RPMI8226 (cell line): ENCODE measurements at places on chromosomes 12 and 14.

DNA sequence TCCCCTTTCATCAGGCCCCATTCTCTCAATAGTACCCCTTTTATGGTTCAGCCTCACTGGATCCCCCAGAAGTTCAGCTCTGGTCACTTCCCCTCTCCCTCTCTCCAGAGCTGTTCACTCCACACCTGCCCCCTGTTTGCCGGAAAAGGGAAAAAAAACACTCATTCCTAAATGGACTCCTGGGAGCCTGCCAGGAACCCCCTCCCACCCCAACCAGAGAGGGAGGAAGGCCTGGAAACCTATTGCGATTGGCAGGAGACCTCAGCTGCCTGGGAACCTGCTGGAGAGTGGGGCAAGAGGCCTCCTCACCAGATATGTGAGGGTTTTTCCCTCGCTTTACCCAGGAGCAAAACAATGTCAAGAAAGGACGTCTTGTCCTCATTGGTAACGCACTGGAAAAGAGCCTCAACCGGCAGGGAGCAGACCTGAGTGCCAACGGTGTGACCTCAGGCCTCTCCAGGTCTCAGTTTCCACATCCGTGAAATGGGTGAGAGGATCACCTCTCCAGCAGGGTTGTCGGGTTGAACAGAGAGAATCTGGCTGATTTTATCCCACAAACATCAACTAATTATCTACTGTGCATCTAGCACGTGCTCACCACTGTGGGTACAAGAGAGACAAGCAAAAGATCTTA, 4.6 kb downstream of the DTX1 start:
- no peak for DNase-seq

DNA sequence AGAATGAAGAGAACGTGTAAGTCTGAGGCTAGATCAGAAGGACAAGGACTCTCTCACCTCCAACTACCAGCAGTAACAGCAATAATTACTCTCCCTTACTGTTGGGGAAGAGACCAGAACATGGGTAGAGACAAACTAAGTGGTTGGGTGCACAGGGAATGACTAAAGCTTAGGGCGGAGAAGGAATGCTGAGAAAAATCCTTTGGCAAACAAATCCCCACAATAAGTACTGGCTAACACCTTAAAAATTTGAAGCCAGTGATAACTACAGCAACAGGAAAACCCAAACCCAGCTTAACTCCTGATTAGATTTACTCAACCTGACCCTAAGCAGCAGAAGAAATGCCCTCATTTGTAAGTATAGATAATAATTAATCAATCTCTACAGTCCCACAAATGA, 759.0 kb downstream of the AACS start:
- no peak for DNase-seq

- DNase-seq: no peak
These were observed 1.2 kb upstream of the ALX1 start for GRCh38 chr12:85278598-85279448.

DNA sequence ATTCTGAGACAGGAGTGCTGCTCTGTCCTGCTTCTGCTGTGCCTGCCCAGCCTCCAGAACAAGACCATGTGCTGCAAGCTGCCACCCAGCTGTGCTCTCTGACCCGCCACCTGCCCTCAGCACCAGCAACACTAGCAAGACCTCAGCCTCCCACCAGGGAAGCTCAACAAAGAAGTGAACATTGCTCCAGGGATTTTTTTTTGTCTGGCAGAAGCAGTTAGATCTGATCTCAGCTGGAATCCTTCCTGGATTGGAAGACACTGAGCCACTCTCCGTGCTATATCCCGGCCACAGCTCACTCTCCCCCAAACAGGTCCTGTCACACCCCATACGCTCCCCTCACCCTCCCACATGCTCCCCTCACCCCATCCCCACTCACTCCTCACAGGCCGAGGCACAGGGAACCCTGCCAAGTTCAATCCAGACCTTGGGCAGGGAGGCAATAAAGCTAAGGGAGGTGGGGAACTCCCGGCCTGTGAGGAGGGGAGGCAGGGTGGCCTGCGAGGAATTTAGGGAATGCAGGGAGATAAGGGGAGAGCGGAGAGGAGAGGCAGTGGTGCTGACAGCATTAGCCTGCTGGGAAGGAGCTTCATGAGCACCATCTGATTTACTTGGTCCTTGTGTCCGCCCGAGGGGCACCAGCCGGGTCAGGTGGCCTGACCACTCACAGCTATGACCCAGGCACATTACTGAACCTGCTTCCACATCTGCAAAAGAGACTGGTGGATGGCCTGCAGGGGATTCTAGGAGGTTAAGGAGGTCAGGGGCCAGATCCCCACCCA, 29.7 kb downstream of the CCDC85C start:
- DNase-seq: no peak

DNA sequence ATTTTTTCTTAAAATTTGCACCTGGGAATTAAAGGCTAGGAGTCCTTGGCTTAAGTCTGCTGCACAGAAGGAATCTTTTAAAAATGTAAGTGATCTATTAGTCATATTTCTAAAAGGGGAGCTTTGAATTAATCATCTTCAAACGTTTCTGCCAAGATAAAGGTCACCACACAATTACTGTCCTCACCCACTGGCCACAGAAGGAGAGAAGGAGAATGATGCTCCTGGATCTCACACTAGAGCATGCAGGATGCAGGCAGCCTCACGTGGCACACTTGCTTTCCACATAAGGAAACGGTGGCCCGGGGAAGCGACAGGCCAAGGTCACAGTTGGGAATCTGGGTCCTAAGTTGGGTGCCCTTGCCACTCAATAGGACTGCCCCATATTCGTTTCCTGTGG, 16.9 kb downstream of the PLEKHG7 start:
- no peak for DNase-seq

- no peak for DNase-seq
These were observed 14.3 kb downstream of the HDAC7 start for GRCh38 chr12:47805417-47805816.

DNA sequence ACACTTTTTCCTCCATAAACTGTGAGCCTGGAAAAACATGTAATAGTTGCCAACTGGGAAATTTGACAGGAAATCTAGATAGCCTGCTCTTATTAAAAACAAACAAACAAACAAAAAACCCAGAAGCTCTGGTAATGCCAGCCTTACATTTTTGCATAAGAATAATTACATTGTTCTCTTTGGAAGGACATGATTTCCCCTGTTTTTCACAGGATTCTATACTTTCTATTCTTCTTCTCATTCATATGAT, 137.9 kb downstream of the AEBP2 start:
- no peak for DNase-seq

- no peak for DNase-seq
These were observed 354.0 kb downstream of the NRXN3 start for GRCh38 chr14:78524196-78524595.

GRCh38 chr12:52539083-52539820, 13.7 kb downstream of the KRT71 start:
- no peak for DNase-seq

GRCh38 chr14:26811756-26812305, 214.0 kb upstream of the NOVA1 start:
- DNase-seq: no peak

DNA sequence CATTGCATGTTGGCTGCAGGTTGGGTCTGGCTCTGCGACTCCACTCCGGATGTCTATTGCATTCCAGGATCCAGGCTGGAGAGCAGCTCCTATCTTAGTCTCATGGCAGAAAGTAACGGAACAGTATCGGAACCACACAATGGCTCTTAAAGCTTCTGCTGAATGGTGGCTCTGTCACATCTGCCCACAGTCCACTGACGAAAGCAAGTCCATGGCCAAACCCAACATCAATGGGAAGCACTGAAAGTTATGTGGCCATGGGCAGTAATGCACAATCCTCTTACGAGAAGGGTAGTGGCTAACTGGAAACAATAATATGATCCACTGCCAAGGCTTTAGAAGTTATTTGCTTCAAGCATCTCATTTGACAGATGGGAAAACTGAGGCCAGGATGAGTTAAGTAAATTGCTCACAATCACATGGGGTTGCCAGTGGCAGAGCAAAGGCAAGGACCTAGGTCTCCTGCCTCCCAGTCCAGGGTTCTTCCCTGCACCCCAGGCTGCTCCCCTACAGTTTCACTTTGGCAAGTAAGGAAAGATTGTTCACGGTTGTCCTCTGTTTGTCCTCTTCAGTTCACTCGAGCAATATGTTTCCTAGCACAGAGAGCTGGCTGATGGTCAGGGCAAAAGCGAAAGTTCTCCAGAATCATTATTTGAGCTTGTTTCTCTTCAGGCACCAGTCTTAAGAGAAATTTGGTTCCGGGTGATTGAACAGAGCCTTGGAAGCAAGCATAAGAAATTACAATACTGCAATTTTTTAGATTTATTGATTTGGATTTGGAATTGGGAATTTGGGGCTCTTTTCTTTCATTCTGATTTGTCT, 54.2 kb downstream of the CKAP4 start:
- DNase-seq: no peak

DNA sequence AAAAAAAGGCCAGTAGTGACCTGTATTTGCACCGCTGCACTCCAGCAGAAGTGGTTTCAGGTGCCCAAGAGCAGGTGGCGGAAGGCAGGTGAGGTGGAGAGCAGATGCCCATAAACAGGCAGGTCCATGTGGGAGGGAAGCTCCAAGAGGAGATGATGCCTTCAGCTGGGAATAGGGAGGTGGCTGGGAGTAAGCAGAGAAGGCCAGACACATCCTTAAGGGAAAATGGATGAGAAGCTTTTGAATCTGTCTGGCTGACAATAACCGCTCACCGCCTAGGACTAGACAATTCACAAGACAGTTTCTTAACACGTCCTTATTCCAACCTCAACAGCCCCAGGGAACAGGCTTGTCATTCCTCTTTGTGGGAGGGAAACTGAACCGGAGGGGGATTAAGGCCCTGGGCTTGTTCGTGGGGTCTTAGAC, 43.9 kb upstream of the PLEKHG6 start:
- DNase-seq: peak; percentile 60

- DNase-seq: no peak
These were observed 241.2 kb upstream of the FKBP4 start for GRCh38 chr12:2553388-2554126.

DNA sequence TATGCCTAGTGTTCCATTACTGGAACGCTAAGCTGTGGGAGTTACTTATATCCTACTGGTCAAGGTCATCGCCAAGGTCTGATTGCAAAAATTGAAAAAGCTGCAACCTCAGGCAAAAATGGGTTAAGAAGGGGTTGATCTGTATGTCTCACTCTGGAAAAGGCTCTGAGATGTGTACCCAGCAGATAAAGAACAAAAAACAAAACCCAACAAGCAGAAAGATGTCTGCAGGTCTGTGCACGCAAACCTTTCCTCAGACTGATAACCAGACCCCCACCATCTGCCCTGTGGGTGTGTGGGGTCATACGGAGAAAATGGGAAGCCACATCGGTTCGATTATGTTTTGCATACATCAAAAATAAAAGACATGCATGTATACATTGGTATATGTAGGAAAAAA, 56.4 kb downstream of the TESC start:
- DNase-seq: no peak

GRCh38 chr12:87142342-87142741, 886.2 kb upstream of the MGAT4C start:
- DNase-seq: no peak

DNA sequence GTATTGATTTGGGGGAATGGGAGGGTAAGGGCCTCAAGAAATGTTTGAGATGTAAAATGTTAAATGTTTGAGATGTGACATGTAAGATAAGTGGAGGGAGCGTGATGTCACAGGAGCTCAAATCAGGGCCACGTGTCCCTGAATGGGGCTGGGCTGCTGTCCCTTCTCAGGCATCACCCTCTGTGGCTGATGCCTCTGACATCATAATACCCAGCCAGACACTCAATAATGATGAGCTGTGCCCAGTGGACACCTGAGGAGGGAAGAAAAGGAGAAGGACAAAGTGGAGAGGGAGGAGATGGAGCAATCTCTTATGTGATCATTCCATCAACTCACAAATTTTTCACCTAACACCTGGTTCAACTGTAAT, 120.8 kb downstream of the SAMD4A start:
- no peak for DNase-seq

DNA sequence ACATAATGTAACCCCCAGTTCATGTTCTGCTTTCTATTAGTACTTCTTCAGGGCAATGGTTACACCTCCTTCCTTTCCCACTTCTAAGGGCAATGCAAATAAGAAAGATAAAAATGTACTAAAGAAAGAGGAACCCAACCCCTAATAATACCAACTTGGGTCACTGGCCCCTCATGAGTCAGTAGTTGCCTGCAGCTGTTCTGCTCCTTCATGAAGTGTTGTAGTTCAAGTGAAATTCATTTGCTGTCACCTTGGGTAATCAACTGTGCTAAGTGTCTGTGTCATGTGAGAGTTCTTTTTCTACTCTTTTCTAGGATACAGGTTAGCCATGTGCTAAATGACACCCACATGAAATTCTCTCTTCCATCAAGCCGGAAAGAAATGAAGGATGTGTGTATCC, 91.8 kb downstream of the PLXNC1 start:
- no peak for DNase-seq

- no peak for DNase-seq
These were observed 38.1 kb upstream of the JDP2 start for GRCh38 chr14:75389679-75390078.

DNA sequence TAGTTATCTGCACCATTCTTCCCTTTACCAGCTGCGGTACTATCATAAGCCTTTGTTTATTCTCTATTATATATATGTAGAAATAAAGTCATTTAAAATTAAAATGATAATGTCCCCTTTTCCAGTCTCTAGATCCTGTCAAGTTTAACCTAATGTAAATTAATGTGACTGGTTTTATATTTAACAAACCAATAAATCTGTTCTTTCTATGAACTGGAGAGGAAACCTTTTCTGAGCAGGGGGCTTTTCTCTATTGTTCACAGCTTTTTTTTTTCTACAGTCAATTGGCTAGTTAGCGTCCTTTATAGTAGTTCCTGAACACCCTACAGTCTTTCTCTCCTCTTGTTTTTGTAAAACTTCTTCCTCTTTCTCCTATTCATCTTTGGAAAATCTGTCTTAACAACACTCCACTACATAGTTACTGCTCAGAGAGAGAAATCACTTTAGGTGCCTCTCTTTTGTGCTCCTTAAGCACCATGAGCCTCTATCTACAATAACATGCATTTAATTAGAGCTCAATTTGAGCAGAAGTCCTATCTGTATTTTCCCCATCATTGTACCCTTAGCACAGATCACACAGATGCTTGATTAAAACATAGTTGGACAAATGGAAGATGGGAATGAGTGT, 332.6 kb upstream of the SYT1 start:
- DNase-seq: no peak

GRCh38 chr14:41607304-41607775, 664 bp downstream of the LRFN5 start:
- no peak for DNase-seq

GRCh38 chr12:52741375-52742195, 35.6 kb downstream of the KRT76 start:
- peak; percentile 81 for DNase-seq

DNA sequence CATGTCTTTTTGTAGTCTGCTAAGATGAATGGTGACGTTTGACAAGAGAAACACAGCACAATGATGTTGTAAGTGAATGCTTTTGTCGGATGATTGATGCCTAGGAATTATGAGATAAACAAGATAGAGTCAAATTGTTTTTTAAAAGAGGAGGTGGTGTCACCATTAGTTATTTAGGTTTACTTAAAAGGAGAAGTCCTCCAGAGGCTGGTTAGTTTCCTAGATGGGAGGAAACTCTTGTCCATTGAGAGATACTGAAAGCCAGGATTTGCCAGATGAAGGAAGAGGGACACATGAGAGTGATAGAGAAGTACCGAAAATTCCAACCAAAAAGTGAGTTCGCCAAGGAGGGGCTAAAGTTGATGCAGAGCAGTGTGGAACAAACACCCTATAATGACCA, at the start of gene OR10G2:
OR10G2 (minus strand) TSS at position 101 of the 400 bp plus-strand sequence; CDS start at position 3, 98 bp downstream.
- no peak for DNase-seq

- DNase-seq: no peak
These were observed 228.8 kb downstream of the C12orf75 start for GRCh38 chr12:105559310-105559709.

- DNase-seq: no peak
These were observed 869 bp upstream of the RIMBP2 start for GRCh38 chr12:130716969-130717366.
